Tibial nerve (tissue), 4 donors: ENCODE measurements at places on chromosomes 5 and 9.

GRCh38 chr9:84697509-84698114 lies 28.1 kb downstream of the NTRK2 start:
- peaks cover 6% of the 10 kb centered on the region for H3K4me1 ChIP-seq
- no peak overlapping the region for H3K4me3 ChIP-seq
- DNase-seq: peak; percentile 59
- peak overlapping the region; percentile 30 for H3K27ac ChIP-seq

- peaks cover 11% of the 10 kb centered on the region for H3K4me1 ChIP-seq
- no peak overlapping the region for H3K27ac ChIP-seq
- no peak for DNase-seq
Observed at GRCh38 chr9:18456624-18457237, 17.2 kb upstream of the ADAMTSL1 start.

DNA sequence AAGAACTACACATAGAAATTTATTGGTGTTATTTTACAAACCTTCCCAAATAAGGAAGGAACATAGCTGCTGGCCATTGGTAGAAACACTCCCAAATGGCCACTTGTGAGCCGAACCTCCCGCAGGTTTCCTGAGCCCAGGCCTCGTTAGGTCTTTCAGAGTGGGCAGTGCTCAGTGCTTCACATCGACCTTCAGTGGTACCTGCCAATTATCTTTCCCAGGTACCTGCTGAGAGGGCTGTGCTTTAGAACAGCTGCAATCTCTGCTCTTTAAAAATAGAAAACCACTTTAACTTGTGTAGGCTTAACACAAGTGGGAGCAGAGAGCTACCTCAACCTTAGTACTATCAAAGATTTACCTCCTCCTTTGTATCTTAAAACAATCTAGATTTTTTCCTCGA lies 334.1 kb downstream of the RFX3 start:
- DNase-seq: no peak
- H3K4me1 ChIP-seq: no peaks in the 10 kb centered on the region
- H3K36me3 ChIP-seq: no peaks in the 10 kb centered on the region
- no peak overlapping the region for H3K27ac ChIP-seq
- no peak overlapping the region for H3K4me3 ChIP-seq

GRCh38 chr9:119273325-119273904 lies 95.8 kb downstream of the BRINP1 start:
- H3K27ac ChIP-seq: no peak overlapping the region
- H3K36me3 ChIP-seq: no peaks in the 10 kb centered on the region
- no peaks in the 10 kb centered on the region for H3K4me1 ChIP-seq
- no peaks in the 10 kb centered on the region for H3K27me3 ChIP-seq
- no peak overlapping the region for H3K4me3 ChIP-seq

DNA sequence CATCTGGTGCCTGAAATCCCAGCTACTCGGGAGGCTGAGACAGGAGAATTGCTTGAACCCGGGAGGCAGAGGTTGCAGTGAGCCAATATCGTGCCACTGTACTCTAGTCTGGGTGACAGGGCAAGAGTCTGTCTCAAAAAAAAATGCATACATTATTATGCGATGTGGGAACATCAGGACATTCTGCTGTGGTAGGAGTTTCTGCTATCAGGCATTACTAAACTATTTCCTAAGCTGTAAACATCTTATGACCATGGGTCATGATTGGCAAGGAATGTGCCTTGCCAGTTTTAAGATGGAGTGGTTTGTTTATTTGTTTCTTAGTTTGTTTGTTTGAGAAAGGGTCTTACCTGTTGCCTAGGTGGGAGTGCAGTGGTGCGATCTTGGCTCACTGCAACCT lies 45.1 kb upstream of the FAM120A start:
- H3K4me1 ChIP-seq: no peaks in the 10 kb centered on the region
- no peaks in the 10 kb centered on the region for H3K27me3 ChIP-seq
- H3K27ac ChIP-seq: no peak overlapping the region
- no peaks in the 10 kb centered on the region for H3K36me3 ChIP-seq
- no peak overlapping the region for H3K4me3 ChIP-seq
